ENCODE measurements at places on chromosomes 3 and 15.

DNA sequence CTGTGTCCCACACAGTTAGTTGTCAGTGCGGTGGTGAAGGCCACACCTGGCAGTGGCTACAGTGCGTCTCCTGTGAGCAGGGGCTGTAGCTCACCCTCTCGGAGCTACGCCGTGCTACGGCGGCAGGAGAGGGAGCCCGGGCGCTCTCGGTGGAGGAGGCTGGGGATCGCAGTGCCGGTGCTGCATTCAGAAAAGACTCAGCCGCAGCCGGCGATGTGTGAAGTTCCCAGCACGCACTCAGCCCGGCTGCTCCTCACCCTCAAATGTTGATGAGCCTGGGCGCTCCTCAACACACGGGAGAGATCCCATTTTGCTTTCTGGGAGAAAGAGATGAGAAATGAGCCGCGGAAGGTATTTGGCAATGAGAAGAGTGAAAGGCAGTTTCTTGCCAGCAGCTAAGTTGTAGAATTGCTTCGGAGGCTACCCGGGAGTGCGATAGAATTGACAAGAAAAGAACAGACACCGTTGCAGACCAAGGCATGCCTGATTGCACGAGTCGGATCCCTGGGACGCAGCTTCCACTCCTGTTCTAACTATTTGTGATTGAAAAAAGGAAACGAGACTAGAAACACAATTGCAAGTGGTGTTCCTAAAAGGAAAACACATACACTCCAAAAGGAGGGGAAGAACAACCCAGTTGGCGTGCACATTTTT is at the start of gene UNC13C:
UNC13C (plus strand) TSS at position 189 of the 654 bp plus-strand sequence. CDS start 34,463 bp downstream, outside the sequence.
- DNase-seq, result no peak

DNA sequence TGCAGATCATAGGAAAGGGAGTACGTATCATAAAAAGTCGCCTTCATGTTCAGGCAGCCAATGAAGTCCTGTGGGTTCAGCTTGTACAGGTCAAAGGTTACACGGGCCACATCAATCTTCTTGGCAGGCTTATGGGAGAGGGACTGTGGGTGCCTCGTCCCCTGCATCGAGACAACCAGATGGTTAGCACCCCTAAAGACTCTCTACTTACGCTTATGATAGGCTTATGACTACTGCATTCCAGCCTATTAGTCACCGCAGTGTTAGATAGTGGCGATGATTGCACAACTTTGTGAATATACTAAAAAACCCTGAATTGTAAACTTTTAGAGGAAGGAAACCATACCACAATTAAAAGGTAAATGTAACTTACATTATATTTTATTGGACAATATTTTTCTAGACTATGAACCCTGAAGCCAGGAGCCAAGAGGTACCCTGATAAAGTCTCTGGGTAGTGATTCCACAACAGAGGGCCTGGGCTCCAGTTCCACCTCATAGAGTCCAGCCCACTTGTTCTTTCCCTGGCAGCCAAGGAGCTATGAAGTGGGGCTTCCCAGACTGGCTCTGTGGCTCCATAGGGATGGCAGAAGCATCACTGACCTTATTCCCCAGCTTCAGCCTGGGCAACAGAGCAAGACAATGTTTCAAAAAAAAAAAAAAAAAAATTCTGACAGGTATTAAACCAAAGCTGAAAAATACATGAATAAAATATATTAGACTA is 2.5 kb upstream of the FANCD2 start:
- DNase-seq, result no peak

GRCh38 chr3:153704115-153704514 is 417.1 kb upstream of the ARHGEF26 start:
- no peak for DNase-seq

DNA sequence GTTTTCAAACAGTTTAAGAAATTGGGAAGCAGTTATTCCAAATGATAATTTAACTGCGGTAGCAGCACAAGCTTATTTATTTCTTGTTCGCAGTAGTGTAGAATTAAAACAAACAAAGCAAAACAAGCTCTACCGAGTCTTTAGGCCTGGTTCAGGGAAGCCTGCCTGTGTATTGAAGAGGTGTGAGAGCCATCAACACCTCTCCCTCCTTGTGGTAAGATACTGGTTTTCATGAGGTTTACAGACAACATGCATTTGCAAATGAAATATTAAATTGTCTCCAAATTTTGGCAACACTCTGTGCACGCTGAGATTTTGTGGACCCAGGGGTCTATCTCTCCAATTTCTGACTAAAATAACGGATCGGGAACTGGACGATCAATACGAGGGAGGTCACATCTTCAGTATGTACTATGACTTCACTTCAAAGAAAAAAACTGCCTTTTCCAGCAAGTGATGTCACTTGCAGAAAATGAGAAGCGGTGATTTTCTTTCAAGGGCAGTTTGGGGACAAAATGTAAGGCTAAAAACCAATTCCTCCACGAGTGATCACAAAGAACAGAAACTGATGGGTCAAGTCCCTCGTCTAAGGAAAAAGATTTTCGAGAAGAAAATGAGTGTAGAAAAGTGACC is 721 bp downstream of the ATR start:
- peak; percentile 63 for DNase-seq

DNA sequence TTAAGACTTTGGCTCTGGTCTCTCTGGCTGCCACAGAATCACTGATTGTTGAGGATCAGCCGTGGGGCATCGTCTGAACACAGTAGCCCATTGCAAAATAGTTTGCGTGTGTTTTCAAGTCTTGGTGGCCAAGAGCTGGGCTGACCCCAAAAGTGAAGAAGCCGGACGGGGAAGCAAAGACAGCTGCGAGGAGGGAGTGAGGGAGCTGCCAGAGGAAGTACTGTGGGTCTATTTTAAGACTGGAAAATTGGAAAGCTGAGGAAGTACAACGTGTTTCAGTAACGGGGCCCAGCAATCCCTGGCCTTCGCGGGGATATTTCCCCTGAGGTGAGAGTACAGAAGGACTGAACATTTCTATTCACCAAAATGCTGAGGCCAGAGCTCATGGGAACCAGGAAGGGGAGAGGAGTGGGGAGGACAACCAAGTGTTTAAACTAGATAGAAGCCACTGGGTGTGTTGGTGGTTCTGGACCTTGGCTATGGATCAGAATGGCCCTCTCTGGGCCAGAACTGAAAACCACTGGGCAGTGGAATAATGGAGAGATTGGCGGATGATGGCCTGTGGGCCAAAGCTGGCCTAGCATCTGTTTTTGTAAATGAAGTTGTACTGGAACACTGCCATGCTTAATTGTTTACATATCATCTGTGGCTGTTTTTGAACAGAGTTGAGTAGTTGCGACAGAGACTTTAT is 34.1 kb upstream of the LIMD1 start:
- no peak for DNase-seq

DNA sequence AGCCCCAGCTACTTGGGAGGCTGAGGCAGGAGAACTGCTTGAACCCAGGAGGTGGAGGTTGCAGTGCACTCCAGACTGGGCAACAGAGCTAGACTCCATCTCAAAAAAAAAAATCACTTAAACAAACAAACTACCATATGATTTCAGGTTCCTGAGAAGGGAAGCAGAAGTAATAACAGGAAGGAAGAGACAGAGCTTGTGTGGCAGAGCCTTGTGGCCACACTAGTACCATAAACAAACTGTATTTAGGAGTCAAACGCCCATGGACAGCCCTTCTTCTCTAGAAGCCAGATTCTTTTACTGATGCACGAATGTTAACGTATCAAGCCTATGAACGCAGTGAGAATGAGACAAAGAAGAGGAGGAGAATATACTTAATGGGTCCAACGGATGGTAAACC is 12.0 kb downstream of the MTMR10 start:
- no peak for DNase-seq

GRCh38 chr15:36585774-36586173 is 6.3 kb downstream of the CDIN1 start:
- DNase-seq, result no peak

DNA sequence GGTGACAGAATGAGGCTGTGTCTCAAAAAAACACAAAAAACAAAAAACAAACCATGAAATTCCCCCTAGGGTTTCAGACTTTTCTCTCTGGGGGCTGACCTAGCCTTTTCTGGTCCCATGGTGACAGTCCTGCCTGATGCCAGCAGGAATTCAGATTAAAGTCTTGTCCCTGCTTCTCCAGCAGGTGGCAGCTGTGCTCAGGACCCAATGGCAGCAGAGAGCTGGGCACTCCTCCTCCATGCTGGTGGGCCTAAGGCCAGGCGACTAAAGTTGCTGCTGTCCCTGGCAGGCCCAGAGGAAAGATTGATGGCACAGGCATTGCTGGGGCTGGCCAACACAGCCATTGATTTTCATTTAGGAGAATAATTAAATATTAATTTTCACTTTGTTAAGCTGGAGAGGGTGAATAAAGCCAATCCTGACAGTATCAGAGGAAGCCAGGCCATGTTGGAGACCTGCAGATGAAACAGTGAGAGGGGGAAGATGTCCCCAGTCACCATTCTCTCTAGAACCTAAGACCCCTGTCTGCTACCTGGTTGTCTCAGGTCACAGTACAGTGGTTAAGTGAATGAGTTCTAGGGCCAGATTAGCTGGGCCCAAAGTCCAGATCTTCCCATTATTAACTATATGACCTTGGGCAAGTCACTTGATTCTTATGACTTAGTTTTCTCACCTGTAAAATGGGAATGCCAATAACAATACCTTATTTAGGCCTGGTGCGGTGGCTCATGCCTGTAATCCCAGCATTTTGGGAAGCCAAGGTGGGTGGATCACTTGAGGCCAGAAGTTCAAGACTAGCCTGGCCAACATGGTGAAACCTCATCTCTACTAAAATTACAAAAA is 7.1 kb downstream of the CELF6 start:
- DNase-seq, result peak; percentile 89

DNA sequence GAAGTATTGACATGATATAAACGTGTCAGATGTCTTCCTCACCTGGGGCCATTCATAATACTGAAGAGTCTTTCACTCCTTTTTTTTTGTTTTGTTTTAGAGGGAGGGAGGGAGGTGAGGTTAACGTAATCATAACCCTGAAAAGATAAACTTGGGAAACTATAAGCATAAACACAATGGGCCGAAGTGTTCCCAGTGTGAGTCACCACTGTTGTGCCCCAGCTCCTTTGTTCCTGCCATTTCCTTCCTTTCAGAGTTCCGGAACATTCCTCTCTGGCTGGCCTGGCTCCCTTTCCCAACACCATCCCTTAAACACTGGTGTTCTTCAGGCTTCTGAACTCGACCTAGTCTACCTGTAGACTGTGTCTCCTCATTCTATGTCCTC is 18.6 kb downstream of the PLD1 start:
- no peak for DNase-seq

GRCh38 chr3:74920721-74921350 is 306.4 kb upstream of the CNTN3 start:
- no peak for DNase-seq

DNA sequence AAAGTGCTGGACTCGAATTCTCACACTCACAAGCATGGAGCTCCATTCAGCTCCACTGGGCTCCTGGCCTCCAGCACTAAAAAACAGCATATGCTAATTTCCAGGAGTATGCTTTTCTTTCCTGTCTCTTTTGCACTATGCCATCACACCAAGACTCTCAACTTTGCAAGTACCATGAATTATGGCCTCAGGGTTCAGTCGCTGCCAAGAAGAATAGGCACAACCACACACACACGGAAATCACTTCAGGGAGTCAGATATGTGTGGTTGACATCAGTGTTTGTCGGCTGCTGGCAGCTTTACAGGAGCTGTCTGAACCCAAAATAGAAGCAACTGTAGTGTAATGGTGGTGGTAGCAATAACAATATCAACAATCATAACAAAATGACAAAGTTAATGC is 305.0 kb upstream of the SLCO3A1 start:
- DNase-seq, result no peak

GRCh38 chr3:39237027-39237426 is 42.8 kb downstream of the CX3CR1 start:
- DNase-seq, result no peak

DNA sequence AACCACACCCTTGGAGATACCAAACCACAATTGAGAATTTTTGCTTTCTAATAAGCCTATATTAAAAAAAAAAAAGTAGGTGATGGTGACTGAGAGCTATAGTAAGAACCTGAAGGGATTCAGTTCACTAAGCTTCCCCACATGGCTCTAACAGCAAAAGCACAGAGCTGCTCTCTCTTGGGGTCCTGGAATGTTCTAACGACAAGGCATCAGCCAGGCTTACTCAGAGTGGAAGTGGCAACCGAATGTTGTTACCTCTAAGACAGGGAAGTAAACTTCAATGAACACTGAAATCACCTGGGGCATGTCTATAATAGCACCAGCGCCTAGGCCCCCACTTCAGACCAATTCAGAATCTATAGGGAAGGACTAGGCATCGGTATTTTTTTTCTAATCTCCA is 397.7 kb downstream of the MAGI1 start:
- no peak for DNase-seq
